ENCODE measurements at places on chromosomes 4 and X. TPM values are rescaled to one million over a fixed set of nuclear protein-coding genes. Genes with fewer than 3 reads are reported as not detected.
A peak's percentile ranks its signal among the peaks of the same experiment; 100 is the strongest.

DNA sequence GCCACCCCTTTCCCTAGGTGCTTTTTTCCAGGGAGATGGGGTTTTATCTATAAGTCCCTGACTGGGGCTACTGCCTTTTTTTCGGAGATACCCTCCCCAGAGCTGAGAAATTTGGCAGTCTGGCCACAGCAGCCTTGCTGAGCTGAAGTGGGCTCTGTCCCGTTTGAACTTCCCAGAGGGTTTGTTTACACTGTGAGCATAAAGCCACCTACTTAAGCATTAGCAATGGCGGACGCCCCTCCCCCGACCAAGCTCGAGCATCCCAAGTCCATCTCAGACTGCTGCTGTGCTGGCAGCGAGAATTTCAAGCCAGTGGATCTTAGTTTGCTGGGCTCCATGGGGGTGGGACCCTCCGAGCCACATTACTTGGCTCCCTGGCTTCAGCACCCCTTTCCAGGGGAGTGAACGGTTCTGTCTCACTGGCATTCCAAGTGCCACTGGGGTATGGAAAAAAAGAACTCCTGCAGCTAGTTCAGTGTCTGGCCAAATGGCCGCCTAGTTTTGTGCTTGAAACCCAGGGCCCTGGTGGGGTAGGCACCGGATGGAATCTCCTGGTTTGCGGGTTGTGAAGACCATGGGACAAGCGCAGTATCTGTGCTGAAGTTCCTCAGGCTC lies 456.4 kb upstream of the HTR2C start:
- no peak for DNase-seq

DNA sequence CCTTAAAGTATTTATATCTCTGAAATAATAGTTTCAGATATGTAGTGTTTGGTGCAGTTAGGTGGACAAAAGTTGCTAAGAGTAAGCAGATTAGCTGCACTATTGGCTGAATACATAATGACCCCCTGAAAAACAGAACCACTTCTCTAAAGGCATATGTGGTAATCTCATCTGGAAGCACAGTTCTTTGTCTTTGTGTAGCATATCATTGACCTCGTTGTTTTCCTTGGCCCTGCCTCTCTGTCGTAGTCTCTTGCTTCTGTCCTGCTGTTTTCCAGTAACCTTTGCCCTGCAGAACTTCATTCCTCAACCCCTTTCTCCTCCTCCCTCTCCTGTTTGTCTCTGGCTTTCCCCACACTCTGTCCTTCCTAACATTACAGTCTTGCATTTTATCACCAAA lies 41.4 kb downstream of the JADE3 start:
- no peak for DNase-seq

The FBXL5 gene
- total RNA-seq: 89.3 TPM

GRCh38 chr4:1928356-1929239 lies 57.4 kb downstream of the NSD2 start:
- DNase-seq: no peak

DNA sequence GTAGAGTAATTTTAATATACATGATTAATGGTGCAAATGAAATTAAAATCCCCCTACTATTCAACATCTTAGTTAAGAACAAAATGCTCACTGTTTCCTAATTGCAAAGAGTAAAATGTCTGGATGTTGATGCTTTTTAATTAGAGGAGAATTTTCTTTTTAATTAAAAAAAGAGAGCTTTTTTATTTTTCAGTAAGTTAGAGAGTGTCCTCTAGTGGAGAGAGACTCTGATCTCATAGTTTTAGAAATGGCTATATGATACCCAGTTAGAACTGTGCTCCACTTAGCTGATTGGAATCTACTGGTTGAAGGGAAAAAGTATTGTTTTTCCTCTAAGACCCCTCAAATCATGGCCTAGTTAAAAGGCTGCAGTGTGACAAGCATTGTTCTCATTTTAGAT lies 312.0 kb upstream of the MAGEB2 start:
- DNase-seq: no peak

The KLB gene
- not detected for total RNA-seq

The BCORL1 gene
- total RNA-seq: 0.74 TPM

DNA sequence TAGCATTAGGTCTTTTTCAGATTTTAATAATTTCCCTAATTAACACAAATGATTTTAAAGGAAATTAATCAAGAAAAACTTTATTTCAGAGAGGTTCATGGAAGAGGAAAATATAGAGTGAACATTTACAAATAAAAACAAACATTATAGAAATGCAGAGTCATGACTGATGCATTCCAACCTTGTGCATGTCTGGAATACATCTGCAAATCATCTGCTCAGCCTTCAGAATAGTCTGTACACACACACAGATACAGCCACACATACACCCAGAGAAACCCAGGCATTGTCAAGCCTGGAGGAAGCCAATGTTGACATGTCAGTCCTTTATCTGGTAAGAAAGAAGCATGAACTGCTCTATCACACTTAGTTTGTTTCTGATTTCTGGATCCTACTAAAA lies 61.3 kb upstream of the NFKB1 start:
- DNase-seq: peak; percentile 41

All from A172 (cell line).